Left ventricle myocardium inferior (tissue), 1 donor: ENCODE measurements at places on chromosomes 1 and 21. TPM values are rescaled to one million over a fixed set of nuclear protein-coding genes. Genes with fewer than 3 reads are reported as not detected.

- H3K27me3 ChIP-seq = no peaks in the 10 kb centered on the region
- H3K4me1 ChIP-seq = peaks cover 23% of the 10 kb centered on the region
- DNase-seq = no peak
- no peaks in the 10 kb centered on the region for H3K36me3 ChIP-seq
- H3K4me3 ChIP-seq = no peak overlapping the region
Observed at GRCh38 chr1:45493116-45493697, 2.2 kb upstream of the TESK2 start.

FCER1G gene
- total RNA-seq = 22.0 TPM

DNA sequence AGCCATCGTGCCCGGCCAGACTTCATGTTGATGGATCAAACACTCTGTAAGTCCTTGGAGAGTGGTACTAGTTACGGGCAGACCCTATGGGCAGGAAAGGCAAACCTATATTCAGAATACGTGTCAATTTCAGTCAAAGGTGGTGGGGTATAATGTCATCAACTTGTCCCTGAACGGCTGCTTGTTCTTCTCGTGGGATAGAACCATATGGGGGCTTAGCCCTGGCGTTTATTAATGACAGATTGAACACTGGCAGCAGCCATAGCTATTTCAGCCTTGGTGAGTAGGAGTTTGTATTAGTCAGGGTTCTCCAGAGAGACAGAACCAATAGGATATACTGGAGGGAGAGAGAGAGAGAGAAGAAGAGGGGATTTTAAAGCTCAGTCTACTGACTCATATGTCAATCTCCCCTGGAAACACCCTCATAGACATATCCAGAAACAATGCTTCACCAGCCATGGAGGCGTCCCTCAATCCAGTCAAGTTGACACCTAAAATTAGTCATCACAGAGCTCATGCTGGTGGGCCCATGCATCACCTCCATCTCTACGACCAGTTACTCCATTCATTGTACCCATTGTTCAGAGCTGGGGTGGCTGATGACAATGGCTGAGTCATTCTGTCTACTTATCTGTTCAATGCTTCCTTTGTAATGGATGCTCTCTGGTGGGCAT, 16.1 kb upstream of the AQP10 start:
- no peak for DNase-seq
- H3K4me3 ChIP-seq = no peak overlapping the region
- H3K4me1 ChIP-seq = no peaks in the 10 kb centered on the region
- no peaks in the 10 kb centered on the region for H3K27me3 ChIP-seq
- no peak overlapping the region for H3K27ac ChIP-seq
- H3K36me3 ChIP-seq = no peaks in the 10 kb centered on the region

FAM167B gene
- 7.9 TPM for total RNA-seq

DNA sequence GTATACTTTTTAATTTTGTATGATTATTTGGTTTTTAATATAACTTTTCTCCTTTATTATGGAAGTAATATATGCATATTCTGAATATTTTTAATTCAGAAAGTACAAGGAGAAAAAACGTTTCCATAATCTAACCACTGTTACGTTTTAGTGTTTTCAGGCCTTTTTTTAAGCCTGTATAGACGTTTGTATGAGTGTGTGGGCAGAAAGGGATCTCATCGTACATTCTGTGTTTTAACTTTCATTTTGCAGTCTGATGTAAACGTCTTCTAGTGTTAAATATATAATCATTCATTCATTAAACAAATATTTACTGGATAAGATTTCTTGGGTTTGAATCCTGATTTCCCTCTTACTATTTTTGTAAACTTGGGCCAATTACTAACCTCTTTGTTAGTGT, 38.0 kb upstream of the PLEKHO1 start:
- DNase-seq = no peak
- no peak overlapping the region for H3K4me3 ChIP-seq
- H3K36me3 ChIP-seq = peaks cover 40% of the 10 kb centered on the region
- H3K27ac ChIP-seq = no peak overlapping the region
- H3K27me3 ChIP-seq = no peaks in the 10 kb centered on the region

GRCh38 chr21:24204641-24205040, 1402.6 kb downstream of the MRPL39 start:
- no peak for DNase-seq
- H3K27ac ChIP-seq = no peak overlapping the region
- no peaks in the 10 kb centered on the region for H3K27me3 ChIP-seq
- no peaks in the 10 kb centered on the region for H3K36me3 ChIP-seq

GRCh38 chr1:238005116-238005515, 114.4 kb upstream of the ZP4 start:
- H3K4me1 ChIP-seq = no peaks in the 10 kb centered on the region
- H3K4me3 ChIP-seq = no peak overlapping the region
- no peaks in the 10 kb centered on the region for H3K36me3 ChIP-seq
- no peaks in the 10 kb centered on the region for H3K27me3 ChIP-seq
- no peak overlapping the region for H3K27ac ChIP-seq

- H3K27ac ChIP-seq = no peak overlapping the region
- no peaks in the 10 kb centered on the region for H3K4me1 ChIP-seq
- no peak overlapping the region for H3K4me3 ChIP-seq
- no peaks in the 10 kb centered on the region for H3K36me3 ChIP-seq
- DNase-seq = no peak
- H3K27me3 ChIP-seq = peaks cover 33% of the 10 kb centered on the region
Observed at GRCh38 chr1:3483801-3484444, 29.5 kb downstream of the ARHGEF16 start.

- no peaks in the 10 kb centered on the region for H3K27me3 ChIP-seq
- H3K36me3 ChIP-seq = no peaks in the 10 kb centered on the region
- peak overlapping the region; percentile 72 for H3K27ac ChIP-seq
Observed at GRCh38 chr1:116485071-116485735, 85.6 kb downstream of the CD58 start.

- H3K27ac ChIP-seq = no peak overlapping the region
- peaks cover 22% of the 10 kb centered on the region for H3K36me3 ChIP-seq
- H3K27me3 ChIP-seq = no peaks in the 10 kb centered on the region
- no peak for DNase-seq
Observed at GRCh38 chr1:85585799-85586198, 5.2 kb downstream of the CCN1 start.

DNA sequence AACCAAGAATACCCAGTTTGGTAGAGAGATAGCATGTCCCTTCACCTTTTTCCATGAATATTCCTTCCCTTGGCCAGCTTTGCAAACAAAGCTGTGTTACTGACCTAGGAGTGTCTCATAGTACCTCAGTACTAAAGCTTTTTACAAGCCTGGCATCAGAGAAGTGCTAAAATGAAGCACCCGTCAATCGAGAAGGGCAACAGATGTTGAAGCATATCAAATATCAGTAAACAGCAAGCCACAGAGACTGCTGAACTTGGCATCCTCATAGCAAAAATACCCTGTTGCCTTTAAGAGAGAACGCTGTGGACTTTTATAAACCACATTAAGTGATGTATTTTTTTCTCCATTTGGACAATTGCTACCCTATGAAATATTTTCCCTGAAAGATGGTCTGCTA, 128.6 kb upstream of the HOOK1 start:
- no peak for DNase-seq
- no peak overlapping the region for H3K4me3 ChIP-seq
- no peaks in the 10 kb centered on the region for H3K27me3 ChIP-seq
- H3K4me1 ChIP-seq = peaks cover 5% of the 10 kb centered on the region
- H3K36me3 ChIP-seq = no peaks in the 10 kb centered on the region

DNA sequence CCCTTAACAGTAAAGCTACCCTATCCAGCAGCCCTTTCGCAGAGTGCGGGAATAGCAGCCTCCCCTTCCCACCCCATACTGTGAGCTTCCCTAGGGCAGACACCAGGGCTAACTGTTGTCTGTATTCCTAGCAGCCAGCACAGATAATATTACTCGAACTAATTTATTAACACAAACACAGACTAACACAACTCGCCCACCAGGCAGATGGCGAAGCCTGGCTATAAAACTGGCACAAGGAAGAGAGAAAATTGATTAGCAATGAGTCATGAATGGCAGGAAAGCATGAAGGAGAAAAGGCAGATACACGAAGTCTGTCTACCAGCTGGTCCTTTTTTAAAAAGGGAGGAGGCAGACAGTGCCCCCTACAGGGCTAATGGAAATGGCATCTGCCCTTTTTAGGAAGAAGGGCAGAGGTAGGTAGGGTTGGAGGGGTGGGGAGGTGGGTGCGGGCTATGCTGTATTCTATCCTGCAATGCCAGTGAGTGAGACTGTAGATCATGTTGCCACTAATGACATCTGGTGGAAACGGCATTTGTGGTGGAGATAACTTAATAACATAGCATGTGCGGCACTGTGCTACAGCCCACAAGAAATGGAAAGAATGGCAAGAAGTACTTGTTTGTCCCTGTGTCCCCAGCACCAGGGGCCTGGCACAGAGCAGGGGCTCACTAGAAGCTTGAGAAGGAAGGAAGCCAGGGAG, 30.6 kb upstream of the CTPS1 start:
- peaks cover 10% of the 10 kb centered on the region for H3K27me3 ChIP-seq
- DNase-seq = no peak
- H3K27ac ChIP-seq = no peak overlapping the region

- H3K27me3 ChIP-seq = no peaks in the 10 kb centered on the region
- H3K27ac ChIP-seq = no peak overlapping the region
- H3K36me3 ChIP-seq = peaks cover 9% of the 10 kb centered on the region
- no peak for DNase-seq
Observed at GRCh38 chr1:164628772-164629171, 69.8 kb downstream of the PBX1 start.

GRCh38 chr1:227730630-227731151, 4.4 kb downstream of the JMJD4 start:
- peaks cover 17% of the 10 kb centered on the region for H3K36me3 ChIP-seq
- no peak overlapping the region for H3K4me3 ChIP-seq
- H3K27ac ChIP-seq = peak overlapping the region; percentile 38
- no peaks in the 10 kb centered on the region for H3K27me3 ChIP-seq

- no peak overlapping the region for H3K4me3 ChIP-seq
- no peak for DNase-seq
- no peaks in the 10 kb centered on the region for H3K4me1 ChIP-seq
- H3K27ac ChIP-seq = no peak overlapping the region
- H3K27me3 ChIP-seq = no peaks in the 10 kb centered on the region
- no peaks in the 10 kb centered on the region for H3K36me3 ChIP-seq
Observed at GRCh38 chr21:21631961-21632360, 633.8 kb downstream of the NCAM2 start.

GRCh38 chr1:167722870-167723251, 1.1 kb downstream of the MPZL1 start:
- peak overlapping the region; percentile 89 for H3K27ac ChIP-seq
- no peaks in the 10 kb centered on the region for H3K36me3 ChIP-seq
- peak overlapping the region; percentile 96 for H3K4me3 ChIP-seq
- peaks cover 64% of the 10 kb centered on the region for H3K4me1 ChIP-seq

CD1E gene
- total RNA-seq = not detected

GRCh38 chr1:16158025-16158424, 2.2 kb upstream of the EPHA2 start:
- H3K36me3 ChIP-seq = no peaks in the 10 kb centered on the region
- no peaks in the 10 kb centered on the region for H3K27me3 ChIP-seq
- H3K4me1 ChIP-seq = peaks cover 39% of the 10 kb centered on the region
- H3K27ac ChIP-seq = no peak overlapping the region
- no peak overlapping the region for H3K4me3 ChIP-seq

GRCh38 chr1:160362168-160362957, 4.5 kb upstream of the NHLH1 start:
- H3K27ac ChIP-seq = no peak overlapping the region
- no peak overlapping the region for H3K4me3 ChIP-seq
- peaks cover 8% of the 10 kb centered on the region for H3K27me3 ChIP-seq
- H3K4me1 ChIP-seq = no peaks in the 10 kb centered on the region
- H3K36me3 ChIP-seq = peaks cover 21% of the 10 kb centered on the region

DNA sequence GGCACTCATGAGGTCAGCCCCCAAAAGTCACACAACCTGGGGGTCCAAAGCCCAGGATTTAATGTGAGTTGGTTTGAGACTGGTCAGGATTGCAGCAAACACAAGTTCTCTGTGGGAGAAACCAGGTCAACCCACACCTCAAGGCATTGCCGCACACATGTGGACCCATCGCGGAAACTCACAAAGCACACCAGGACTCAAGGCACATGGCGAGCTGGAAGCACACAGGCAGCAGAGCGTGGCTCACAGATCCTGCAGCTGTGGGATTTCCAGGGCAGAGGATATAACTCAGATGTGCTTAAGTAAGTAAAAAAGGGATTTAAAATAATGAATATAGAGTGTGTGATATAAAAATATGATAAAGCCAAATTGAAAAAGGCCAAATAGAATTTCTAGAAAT, 51.6 kb upstream of the ADARB1 start:
- H3K4me1 ChIP-seq = peaks cover 32% of the 10 kb centered on the region
- no peak for DNase-seq
- no peak overlapping the region for H3K27ac ChIP-seq
- no peaks in the 10 kb centered on the region for H3K27me3 ChIP-seq
- no peaks in the 10 kb centered on the region for H3K36me3 ChIP-seq

GPX7 gene
- total RNA-seq = 5.2 TPM

DNA sequence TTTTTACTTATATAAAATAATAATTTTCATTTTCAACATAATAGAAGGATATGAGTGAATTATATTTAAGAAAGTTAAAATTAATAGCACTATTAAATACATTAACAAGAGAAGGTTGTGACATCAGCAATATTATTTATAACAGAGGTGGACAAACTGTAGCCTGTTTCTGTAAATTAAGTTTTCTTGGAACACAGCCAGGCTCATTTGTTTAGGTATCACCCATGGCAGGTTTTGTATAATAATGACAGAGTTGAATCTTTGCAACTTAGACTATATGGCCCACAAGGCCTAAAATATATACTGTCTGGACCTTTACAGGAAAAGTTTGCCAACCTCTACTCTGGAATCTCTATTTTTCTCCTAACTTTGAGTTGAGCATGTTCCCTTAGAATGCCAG, 42.8 kb upstream of the CACYBP start:
- no peak for DNase-seq
- no peaks in the 10 kb centered on the region for H3K27me3 ChIP-seq
- no peak overlapping the region for H3K4me3 ChIP-seq
- H3K4me1 ChIP-seq = peaks cover 36% of the 10 kb centered on the region
- H3K27ac ChIP-seq = no peak overlapping the region

GRCh38 chr1:205256951-205257625, 29.3 kb downstream of the TMCC2 start:
- H3K27me3 ChIP-seq = no peaks in the 10 kb centered on the region
- no peak overlapping the region for H3K27ac ChIP-seq
- no peak overlapping the region for H3K4me3 ChIP-seq
- no peaks in the 10 kb centered on the region for H3K36me3 ChIP-seq
- no peak for DNase-seq

TNN gene
- total RNA-seq = not detected

DNA sequence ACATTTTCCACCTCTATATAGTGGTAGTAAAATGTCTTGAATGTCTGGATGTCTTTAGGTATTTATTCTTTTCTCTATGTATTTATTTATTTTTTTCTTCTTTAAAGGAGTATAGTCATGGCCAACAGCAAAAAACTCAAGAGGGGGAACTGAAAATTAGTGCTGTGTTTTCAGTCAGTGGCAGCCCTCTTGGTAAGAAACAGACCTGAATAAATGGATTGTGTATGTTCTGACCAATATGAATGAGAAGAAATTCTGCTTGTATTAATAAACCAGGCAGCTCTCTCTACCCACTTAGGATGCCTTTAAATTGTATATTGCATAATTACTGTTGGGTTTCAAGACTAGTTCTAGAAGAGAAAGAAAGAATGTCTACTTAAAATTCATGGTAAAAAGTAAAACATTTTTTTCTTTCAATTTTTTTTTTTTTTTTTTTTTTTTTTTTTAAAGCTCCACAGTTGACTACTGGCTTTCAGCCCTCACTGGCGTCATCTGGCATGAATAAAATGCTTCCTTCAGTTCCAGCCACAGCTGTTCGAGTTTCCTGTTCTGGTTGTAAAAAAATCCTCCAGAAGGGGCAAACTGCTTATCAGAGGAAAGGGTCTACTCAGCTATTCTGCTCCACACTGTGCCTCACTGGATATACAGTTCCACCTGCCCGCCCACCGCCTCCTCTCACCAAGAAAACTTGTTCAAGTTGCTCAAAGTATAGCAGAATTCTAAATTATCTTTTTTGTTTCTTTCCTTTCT, 101.6 kb downstream of the ZMYM4 start:
- H3K27ac ChIP-seq = peak overlapping the region; percentile 72
- DNase-seq = peak; percentile 63
- H3K36me3 ChIP-seq = peaks cover 6% of the 10 kb centered on the region
- H3K4me3 ChIP-seq = peak overlapping the region; percentile 15

LCK gene
- total RNA-seq = 0.63 TPM
